ENCODE measurements at places on chromosomes 7 and 10.
A peak's percentile ranks its signal among the peaks of the same experiment; 100 is the strongest.

GRCh38 chr10:125038637-125039036 is 96.7 kb downstream of the ZRANB1 start:
- DNase-seq: no peak

GRCh38 chr7:39609113-39609934 is 14.0 kb upstream of the RALA start:
- DNase-seq: peak; percentile 31

DNA sequence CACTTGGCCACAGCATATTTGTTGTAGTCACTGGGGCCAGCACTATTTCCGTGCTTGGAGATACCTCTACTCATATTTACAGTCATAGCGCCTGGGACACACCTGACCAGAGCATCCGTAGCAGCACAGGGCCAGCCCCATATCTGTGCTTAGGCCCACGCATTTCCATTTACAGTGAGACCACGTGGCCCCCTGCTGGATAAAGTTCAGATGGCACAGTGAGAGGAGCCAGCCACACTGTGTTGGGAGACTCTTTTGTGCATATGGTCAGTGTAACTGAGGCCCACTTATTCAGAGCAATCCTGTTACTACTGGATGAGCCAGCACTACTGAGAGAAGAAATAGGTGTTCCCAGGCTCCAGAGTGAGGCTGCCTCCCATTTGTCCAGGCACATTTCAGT is 455.3 kb downstream of the REEP3 start:
- DNase-seq: peak; percentile 4

DNA sequence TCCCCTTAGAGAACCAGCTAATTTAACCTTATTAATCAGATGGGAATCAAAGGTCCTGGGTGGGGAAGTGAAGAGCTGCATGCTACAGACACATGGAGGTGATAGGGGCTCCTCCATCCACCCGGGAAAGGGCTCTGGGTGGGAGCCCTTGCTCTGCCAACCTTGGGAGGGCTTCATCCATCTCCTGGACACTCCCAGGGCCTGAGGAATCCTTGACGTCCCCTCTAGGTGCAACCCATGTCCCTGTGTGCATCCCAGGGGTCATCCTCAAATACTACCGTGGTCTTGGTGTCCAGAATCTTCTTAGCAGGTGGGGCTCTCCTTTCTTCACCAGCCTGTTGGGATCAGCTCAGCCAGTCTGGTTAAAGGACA is 55.4 kb upstream of the IGFBP3 start:
- DNase-seq: no peak

DNA sequence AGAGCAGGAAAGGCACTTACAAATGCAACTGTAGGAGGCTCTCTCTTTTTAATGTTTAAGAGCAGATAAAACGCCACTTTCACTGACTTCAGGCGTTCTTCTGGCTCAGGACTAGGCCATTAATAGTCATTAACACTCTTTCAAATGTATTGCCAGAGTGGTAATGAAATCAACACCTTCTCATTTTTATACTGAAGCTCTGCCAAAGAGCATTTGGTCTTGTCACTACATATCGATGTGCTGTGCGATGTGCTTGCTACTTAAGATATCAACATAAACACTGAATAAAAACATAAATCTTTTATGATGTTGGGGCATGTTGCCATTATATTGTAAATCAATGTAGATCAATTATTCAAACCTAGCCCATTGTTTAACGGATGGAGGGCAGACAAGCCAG is 634.7 kb downstream of the ARL4A start:
- no peak for DNase-seq

- no peak for DNase-seq
These were observed 237.9 kb upstream of the PRSS1 start for GRCh38 chr7:142511374-142511773.

DNA sequence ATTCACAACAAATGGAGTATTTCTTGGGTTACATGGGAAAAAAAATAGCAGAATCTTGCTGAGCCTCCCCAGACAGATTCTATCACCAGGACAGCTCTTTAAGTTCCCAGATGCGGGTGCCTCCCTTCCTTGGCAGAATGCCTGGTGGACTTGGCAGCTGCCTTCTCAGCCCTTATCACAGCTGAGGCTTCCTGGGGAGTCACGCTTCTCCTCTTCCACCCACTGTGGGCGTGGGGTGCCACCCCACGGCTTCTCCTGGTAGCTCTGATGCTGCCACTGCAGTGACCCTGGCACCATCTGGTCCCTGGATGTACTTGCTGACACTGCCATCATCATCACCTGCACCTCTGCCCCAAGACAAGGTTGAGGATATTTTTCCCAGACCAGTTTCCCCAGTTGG is 16.2 kb upstream of the NME8 start:
- DNase-seq: peak; percentile 38

DNA sequence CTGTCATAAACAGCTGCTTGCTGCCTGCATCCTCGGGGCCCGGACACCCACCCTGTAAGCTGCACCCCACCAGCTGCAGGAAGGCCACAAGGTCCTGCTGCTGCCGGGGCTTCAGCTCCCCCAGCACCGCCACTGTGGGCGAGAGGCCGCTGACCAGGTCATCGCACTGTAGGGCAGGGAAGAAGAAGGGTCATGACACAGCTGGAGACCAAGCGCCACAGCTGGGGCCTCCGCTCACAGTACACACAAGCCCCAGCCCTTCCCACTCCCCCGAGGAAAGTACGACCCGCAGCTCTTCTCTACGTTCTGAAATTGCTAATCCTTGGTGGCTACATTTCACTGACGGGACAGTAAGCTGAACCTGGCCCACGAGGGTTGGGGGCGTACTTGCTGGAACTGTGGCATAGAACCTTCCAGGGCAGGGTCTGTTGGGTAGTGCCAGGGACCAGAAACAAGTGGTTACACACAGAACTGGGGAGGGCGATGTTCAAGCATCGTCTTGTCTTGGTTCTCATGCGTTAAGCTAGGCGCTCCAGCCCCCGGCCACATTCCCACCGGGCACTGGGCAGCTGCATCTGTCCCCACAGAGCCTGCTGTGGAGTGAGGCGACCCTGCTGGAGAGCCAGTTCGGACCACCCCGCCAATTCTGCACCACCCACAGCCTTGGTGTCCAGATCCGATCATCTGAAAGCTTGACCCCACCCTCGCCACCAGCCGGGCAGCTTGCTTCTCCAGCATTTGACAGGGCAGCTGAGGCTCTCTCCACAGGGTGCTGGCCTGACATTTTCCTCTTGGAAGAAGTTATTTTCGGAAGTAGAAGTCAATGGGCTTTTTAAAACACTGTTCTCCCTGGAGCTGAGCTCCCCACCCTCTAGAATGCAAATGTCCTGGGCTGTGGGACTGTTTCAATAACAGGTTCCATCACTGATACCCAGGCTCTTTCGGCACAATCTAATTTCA is 50.8 kb downstream of the GSDME start:
- DNase-seq: no peak

- no peak for DNase-seq
These were observed 63.5 kb upstream of the LRRN3 start for GRCh38 chr7:111027396-111027795.

GRCh38 chr10:91925022-91925320 is 1.4 kb downstream of the BTAF1 start:
- no peak for DNase-seq

DNA sequence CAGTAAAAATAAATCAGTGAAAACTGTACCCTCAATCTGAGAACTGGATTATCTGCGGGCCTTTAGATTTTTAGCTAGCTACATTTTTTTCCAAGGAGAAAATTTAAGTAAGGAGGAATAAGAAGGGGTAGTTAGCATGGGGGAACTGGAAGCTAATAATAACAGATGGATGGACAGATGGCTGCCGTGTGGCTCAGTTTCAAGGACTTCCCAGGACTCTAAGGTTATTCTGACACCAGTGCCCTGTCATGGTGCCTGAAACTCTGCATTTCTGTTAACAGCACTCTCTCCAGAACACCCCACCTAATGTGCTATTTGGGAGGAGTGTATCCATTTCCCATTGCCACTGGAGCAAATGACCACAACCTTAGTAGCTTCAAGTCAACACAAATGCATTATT is 75.7 kb upstream of the PDE1C start:
- no peak for DNase-seq

- peak; percentile 64 for DNase-seq
These were observed 74.5 kb downstream of the DNAJC1 start for GRCh38 chr10:21929070-21929469.

- peak; percentile 27 for DNase-seq
These were observed 8.1 kb downstream of the PRKRIP1 start for GRCh38 chr7:102404005-102404861.

GRCh38 chr10:60230892-60231291 is 158.8 kb downstream of the ANK3 start:
- DNase-seq: no peak

DNA sequence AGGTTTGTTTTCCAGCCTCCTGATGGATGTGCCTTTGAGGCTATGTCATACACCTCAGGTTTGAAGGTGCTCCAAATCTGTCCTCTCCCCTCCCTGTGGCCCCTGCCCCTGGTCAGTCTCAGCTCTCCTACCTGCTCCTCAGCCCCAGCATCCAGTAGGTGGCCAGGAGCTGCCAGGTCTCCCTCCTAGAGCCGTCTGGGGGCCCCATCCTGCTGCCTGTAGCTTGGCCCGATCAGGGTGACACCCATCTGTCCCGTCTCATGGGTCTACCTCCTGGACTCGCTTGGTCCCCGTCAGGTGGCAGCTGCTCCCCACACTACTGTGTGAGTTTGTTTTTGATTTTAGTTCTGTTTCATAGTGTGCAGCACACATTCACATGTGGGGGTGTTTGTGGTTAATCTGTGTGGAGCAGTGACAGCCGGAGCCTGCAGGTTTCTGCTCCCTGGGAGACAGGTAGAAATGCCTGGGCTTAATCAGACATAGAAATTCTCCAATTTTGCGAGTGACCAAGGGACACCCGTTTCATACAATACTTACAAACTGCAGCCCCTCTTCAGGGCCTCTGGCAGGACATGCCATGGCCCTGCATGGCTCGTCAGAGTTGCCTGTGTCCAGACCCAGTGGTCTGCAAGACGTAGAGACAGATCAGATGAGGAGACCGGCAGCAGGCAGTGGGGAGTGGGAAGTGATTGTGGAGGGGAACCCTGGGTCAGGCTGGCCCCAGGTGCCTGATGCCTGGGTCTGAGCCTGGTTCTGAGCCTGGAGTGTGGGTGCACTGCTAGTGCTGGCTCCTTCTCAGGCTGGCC is 17.1 kb downstream of the ADCY1 start:
- DNase-seq: no peak

GRCh38 chr7:124152859-124153692 is 120.2 kb upstream of the TMEM229A start:
- peak; percentile 47 for DNase-seq

- no peak for DNase-seq
These were observed 19.3 kb downstream of the AOC1 start for GRCh38 chr7:150871601-150872000.

- DNase-seq: no peak
These were observed 307.9 kb upstream of the SP8 start for GRCh38 chr7:21094589-21094988.

DNA sequence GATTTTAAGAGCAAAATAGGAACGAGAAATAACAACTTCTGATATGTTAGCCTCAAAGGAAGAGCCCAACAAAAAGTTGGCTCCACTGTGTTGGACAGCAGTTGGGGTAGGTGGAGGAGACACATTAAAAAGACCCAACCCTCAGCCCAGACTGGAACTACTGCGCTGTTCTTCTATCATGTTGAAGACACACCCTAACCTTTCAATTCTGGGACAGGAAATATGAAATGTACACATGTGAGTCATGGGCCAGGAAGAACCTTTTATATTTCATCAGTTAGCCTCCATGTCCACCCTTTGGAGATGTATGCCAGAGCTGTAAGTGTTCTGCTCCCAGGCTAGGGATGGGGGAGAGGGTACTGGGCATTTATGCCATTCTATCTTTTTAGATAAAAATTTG is 22.1 kb downstream of the CLDN12 start:
- no peak for DNase-seq

- peak; percentile 58 for DNase-seq
These were observed 593.4 kb upstream of the GHITM start for GRCh38 chr10:83545901-83546391.

DNA sequence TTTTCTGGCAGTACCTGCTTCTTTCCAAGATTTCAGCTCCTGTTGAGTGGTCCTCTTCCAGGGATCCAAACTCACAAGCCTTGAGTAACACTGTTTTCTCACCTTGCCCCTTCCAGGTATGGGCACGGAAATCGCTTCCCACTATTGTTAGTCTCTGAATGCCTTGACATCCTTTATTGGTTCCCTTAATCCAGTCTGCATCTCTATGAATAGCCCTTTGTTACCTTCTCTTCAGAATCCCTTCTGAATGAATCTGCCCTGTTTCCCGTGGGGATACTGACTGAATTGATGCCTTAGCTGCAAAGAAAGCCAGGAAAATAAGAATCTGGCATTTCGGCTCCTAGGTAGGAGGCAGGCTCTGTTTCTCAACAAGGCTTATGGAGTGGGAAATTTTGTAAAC is 467.7 kb downstream of the PLXNA4 start:
- no peak for DNase-seq

- DNase-seq: peak; percentile 76
These were observed 27.9 kb upstream of the SLC35G1 start for GRCh38 chr10:93865794-93866425.

DNA sequence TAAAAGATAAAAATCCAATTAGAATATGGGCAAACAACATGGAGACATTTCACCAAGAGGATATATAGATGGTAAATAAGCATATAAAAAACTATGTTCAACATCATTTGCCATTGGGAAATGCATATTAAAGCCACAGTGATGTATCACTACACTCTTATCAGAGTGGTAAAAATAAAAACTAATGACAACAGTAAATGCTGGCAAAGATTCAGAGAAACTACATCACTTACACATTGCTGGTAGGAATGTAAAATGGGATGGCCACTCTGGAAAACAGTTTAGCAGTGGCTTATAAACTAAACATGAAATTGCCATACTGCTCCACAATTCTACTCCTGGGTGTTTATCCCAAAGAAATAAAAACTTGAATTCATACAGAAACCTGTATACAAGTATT is 59.2 kb downstream of the CROT start:
- DNase-seq: no peak

DNA sequence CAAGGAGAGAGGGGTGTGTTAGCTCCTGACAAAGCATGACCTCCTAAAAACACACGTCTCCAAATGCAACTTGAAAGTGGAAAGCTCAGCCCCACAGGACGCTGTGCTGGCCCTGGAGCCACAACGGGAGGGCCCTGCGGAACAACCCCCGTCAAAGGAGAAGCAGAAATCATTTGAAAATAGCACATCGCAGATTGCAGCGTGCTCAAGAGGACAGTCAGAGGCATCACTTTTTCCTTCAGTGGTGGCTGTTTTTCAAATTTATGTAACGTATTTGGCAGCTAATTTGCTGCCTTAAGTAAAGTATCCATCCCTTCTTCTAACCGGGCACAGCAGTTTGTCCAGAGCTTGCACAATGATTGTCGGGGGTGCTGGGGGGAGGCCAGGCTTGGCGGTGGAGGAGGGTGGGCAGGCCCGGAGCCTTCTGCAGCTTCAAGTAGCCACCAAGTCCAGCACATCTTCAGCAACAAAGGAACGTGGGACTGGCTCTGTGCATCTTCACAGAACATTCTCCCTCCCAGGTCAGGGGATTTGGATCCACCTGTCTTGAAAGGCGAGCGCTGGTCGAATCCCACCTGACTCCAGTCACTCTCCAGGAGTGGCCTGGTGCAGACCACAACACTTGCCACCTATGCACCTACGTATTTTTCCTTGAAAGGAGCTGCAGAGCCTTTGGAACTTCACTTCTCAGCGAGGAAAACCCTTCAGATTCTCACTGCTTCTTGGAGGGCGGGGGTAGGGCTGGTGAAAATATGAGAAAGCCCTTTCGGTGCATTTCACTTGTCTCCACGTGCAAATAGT is 346.3 kb downstream of the DNAJB6 start:
- DNase-seq: no peak

GRCh38 chr10:91864099-91864498 is 45.2 kb downstream of the FGFBP3 start:
- DNase-seq: no peak
